Type B pancreatic cell (in vitro differentiated cells): ENCODE measurements at places on chromosomes 6 and 20.

DNA sequence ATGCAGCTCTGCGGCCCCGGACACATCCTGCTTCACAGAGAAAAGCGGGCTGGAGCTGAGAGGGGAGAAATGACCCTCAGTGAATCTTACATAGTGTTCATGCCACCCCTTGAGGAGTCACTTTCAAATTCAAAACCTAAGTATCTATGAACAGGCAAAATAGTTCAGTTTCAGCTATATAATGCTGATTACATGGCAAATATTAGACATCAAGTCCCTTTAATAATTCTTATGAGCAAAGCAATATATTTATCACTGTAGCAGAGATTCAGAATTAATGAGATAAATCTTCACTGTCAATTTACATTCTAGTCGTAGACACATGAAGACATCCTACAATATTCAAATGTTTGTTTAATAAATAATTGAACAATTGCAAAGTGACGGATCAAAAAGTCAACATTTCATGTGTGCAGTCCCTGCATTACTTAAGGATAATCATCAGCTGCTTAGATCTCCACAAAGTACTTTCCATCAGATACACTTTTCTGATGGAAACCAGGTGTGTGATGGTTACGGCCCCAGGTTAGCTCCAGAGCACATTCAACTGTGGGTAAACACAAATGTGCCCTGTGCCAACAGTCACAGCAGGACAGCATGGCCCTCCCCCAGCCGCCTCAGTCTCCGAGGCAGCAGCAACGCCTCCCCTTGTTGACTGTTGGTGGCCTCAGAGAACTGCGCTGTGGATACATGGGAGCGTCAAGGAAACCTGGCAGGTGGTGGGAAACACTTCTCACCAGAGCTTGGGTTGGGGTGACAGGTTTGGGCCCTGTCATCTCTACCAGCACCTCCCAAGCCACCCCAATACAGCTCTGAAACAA, 787 bp upstream of the PRR18 start:
- DNase-seq = no peak

DNA sequence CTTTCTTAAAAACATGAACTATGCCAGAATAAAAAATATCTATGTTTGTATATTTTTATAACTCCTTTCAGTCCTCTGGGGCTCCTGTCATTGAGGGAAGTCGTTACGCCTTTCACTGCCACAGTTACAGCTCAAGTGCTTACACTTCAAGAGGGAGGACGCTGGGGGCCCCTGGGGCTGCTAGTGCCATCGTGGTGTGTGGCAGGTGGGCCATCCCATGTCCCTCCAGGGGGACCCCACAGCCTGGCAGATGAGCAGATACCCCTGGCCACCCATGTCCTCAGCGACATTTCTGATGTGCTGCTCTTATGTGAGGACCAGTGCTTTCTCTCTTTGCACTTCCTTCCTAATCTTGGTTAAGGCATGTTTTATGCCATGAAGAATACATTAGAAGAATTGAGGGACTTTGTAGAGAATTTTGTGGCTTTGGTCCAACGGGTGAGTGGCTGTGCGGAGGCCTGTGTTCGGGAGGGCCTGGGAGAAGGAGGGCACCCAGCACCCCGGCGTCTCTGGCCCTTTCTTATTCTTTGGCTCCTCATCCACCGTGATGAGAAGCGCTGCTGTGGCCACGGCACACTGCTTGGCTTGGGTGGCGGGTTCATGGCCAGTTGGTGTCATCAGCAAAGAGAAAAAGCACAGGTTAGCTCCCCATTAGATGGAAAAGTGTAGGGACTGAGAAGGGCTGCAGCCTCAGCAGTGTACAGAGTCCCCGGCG, 38.3 kb upstream of the SYNJ2 start:
- no peak for DNase-seq

GRCh38 chr6:35008858-35009257, 119.8 kb downstream of the ANKS1A start:
- no peak for DNase-seq

DNA sequence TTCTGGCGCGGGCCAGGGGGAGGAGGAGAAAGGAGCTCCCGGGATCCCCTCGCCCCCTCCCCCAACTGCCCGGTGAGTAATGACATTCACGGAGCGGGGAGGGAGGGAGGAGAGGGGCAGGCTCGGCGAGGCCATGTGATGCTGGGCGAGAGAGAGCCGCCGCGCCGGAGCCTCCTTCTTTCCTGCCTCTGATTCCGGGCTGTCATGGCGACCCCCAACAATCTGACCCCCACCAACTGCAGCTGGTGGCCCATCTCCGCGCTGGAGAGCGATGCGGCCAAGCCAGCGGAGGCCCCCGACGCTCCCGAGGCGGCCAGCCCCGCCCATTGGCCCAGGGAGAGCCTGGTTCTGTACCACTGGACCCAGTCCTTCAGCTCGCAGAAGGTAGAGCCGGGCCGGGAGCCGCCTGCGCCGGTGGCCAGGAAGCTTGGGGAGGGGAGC, at the start of gene GDAP1L1:
GDAP1L1 (plus strand) TSS at position 178 of the 441 bp plus-strand sequence; CDS start at position 205, 27 bp downstream.
- DNase-seq = no peak

DNA sequence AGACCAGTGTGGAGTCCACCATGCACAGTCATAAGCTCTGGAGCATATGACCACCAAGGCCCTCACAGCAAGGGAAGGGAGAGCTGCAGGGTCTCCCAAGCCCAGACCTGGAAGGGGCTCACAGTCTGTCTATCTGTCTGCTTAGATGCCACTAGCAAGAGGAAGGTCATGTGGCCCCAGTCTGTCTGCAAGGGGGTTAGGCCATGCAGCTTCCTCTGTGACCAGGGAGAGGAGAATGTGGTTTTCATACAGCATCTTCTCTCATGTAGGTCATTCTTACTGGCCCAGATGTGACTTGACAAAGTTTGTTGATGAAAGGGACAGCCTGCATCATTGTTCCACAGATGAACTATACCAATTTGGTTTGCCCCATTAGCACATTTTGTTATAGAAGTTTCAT, 260.8 kb downstream of the FARS2 start:
- DNase-seq = no peak

DNA sequence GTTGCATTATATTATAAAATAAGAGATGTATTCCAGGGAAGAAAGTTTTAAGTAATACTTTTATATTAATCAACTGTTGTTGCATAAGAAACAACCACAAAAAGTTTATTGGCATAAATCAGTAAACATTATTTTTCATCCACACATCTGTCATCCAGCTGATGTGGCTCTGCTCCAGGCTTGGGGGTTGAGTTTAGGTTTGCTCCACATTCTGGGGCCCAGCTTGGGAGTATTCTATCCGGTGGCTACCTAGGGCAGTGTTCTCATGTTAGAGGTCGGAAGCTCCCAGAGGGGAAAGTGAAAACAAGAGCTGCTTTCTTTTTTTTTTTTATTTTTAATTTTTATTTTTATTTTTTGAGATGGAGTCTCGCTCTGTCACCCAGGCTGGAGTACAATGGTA, 728.4 kb upstream of the FLRT3 start:
- DNase-seq = no peak

GRCh38 chr6:11805259-11806053, 26.9 kb upstream of the ADTRP start:
- no peak for DNase-seq

- no peak for DNase-seq
Measured at GRCh38 chr6:156599366-156599765, 177.8 kb upstream of the ARID1B start.
